ENCODE measurements at places on chromosomes 3 and 15.

- no peak for DNase-seq
Observed at GRCh38 chr3:12336099-12336498, 47.2 kb downstream of the PPARG start.

- DNase-seq, result no peak
Observed at GRCh38 chr3:62229908-62230307, 143.4 kb downstream of the FEZF2 start.

GRCh38 chr15:81466741-81467140 lies 92.7 kb upstream of the TMC3 start:
- DNase-seq, result no peak

GRCh38 chr3:88211096-88211890 lies 61.5 kb downstream of the C3orf38 start:
- DNase-seq, result no peak

Measured in COR-L47 (cell line).